Suprapubic skin (tissue), 4 donors: ENCODE measurements at places on chromosomes 2 and 18. TPM values are rescaled to one million over a fixed set of nuclear protein-coding genes. Genes with fewer than 3 reads are reported as not detected.

TMEM200C gene
- total RNA-seq: 1.3 TPM

IL36A gene
- total RNA-seq: not detected

GRB14 gene
- total RNA-seq: 8.4 TPM

IHH gene
- total RNA-seq: 0.30 TPM

PIEZO2 gene
- 0.68 TPM for total RNA-seq

IL1RN gene
- 129 TPM for total RNA-seq

KLHL30 gene
- total RNA-seq: 0.23 TPM
